ENCODE measurements at places on chromosomes 3 and 15.

DNA sequence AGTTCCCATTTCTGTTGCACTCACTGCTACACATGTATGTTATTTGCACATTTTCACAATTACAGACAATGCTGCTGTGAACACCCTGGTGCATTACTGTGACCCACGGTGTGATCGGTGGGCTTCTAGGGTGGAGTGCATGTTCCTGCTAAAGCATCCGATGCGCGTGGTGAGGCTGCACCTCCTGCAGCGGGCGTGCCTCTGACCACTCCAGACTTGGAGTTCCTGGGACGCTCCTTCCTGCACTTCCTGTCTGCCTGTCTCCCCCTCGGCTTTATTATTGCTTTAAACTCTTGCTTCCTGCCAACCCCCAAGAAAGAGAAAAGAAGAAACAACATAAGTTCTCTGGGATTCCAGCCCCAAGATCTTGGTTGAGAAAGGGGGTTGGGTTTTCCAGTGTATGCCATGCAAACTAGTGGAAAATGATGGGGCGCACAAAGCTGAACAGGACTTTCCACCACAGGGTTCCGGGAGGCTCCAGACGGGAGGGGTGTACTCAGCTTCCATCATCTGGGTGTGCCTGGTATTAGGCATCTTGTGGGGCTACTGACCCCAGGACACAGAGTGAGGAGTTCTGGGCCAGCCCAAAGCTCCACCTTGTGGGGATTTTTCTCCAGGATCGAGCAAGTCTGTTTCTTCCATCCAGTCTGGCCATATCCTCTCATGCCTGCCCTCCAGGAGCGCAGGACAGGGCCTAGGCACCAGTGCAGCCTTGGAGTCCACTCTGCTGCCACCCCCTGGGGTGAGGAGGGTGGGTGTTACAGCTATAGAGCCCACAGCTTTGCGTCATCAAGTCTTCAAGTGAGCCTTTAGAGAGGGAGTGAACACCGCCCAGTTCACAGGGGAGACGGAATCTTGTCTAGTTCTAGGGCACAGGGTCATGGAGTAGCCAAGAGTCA is 11.2 kb downstream of the RPL32 start:
- no peak for DNase-seq

- DNase-seq, result no peak
Measured at GRCh38 chr3:177545964-177546363, 348.7 kb upstream of the TBL1XR1 start.

- DNase-seq, result no peak
Measured at GRCh38 chr3:134377896-134378295, 3.6 kb upstream of the AMOTL2 start.

GRCh38 chr3:42728668-42729364 is 26.2 kb upstream of the HHATL start:
- no peak for DNase-seq

- no peak for DNase-seq
Measured at GRCh38 chr3:57691411-57692132, 1.3 kb downstream of the DENND6A start.

- no peak for DNase-seq
Measured at GRCh38 chr3:194237110-194237509, 101.2 kb downstream of the HES1 start.

GRCh38 chr3:45319996-45320305 is 68.4 kb upstream of the LARS2 start:
- no peak for DNase-seq

- no peak for DNase-seq
Measured at GRCh38 chr15:79089331-79089889, 1.2 kb downstream of the RASGRF1 start.

DNA sequence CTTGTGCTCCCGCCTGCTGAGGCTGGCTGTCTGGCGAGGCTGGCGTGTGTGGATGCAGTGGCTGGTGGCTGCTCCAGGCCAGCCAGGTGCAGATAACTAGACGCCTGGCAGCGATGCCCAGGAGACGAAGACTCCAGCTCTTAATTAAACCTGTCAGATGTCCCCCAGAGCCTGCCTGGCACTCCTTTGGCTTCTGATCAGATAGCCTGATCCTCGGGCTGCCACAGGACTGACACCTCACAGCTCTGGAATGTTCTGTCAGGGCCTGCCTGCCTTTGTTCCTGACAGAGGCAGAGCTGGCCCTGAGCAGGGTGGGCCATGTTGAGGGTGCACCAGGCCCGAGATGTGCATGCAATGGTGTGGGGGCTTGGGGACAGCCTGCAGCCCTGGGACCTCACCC is 36.5 kb downstream of the PLXNA1 start:
- no peak for DNase-seq

GRCh38 chr3:183313764-183314163 is 60.7 kb downstream of the B3GNT5 start:
- no peak for DNase-seq

GRCh38 chr3:167162083-167162482 is 218.0 kb downstream of the ZBBX start:
- no peak for DNase-seq

GRCh38 chr3:83063446-83063845 is 1302.0 kb upstream of the GBE1 start:
- no peak for DNase-seq

DNA sequence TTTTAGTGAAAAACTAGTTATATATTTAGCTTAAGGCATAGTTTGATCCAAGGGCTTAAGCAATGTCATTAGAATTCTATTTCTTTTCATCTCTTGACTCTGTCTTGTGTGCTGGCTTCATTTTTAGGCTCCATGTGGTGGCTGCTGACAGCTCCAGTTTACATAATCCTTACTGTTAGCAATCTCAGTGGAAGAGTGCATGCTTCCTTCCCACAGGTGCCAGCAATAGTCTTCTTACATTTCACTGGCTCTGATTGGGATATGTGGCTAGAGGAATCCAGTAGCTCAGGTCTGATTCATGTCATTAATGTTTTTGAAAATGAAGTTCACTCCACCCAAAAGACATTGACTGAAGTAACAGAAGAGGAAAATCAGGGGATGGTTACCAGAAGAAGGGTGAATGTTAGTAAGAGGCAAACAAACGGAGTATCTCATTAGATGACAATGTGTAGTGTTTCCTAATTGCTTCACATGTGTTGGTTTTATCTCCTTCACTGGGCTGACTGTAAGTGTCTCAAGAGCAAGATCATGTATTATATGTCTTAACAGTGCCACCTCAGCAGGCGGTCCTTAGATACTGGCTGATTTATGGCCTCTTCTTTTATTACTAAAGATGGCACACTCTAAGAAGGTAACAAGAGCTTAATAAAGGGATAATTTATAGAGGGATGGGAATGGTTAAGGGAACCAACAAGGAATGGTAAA is 25.6 kb upstream of the TCF12 start:
- DNase-seq, result no peak

- DNase-seq, result no peak
Measured at GRCh38 chr3:12155828-12156227, 2.9 kb downstream of the TIMP4 start.

- no peak for DNase-seq
Measured at GRCh38 chr15:31268911-31269784, 57.5 kb upstream of the KLF13 start.

GRCh38 chr3:72033666-72034428 is 248.9 kb upstream of the PROK2 start:
- no peak for DNase-seq

DNA sequence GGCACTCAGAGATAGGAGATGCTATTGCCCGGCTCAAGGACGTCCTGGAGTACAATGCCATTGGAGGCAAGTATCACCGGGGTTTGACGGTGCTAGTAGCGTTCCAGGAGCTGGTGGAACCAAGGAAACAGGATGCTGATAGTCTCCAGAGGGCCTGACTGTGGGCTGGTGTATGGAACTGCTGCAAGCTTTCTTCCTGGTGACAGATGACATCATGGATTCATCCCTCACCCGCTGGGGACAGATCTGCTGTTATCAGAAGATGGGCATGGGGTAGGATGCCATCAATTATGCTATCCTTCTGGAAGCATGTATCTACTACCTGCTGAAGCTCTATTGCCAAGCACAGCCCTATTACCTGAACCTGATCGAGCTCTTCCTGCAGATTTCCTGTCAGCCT is 26.4 kb downstream of the BCL2A1 start:
- no peak for DNase-seq

DNA sequence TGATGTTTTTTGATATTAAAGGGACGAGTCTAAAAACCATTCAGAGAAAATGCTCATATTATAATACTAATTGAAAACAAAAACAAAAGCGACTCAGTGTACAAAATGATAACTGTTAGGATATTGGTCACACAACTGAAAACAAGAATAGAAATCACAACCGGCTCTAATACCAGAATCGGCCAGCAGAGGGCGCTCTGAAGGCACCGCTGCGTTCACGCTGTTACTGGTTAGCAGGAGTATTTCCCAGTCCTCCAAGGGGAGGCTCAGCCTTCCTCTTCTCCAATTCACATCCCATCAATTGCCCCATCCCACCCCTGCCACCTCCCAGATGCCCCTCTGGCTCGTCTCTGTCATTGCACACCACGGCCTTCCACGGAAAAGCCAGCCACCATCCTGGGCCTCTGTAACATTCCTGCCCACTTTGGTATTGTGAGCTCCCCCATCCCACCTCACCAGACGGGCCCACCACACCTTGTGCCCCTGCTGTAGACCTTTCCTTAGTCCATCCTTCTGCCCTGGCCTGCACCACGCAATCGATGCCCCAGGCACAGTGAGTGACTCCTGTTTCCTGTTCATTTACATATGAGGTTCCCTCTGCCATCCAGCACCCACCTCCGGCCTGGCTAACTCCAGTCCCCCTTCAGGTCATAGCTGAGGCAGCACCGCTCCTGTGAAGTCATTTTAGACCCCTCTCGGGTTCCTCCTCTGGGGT is 8.5 kb downstream of the FAM107A start:
- DNase-seq, result peak; percentile 82

DNA sequence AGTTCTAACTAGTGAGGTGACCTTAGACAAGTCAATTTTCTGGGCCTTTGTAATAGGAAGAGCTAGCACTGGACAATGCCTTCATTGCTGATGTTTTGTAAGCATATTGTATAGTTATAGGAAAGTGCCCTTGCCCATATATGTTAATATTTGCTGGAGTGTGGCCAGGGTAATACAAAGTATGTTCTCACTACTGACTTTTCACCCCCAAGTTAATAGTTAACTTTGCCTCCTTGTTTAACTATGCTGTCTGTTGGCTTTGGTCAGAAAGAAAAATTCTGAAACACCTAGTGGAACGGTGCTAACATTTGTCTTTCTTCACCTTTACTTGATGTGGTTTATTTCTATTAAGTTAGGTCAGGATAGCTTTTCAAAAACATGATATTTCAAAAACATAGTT is 287.4 kb upstream of the CTNNB1 start:
- no peak for DNase-seq

GRCh38 chr3:44058022-44058867 is 183.4 kb upstream of the TOPAZ1 start:
- peak; percentile 6 for DNase-seq

DNA sequence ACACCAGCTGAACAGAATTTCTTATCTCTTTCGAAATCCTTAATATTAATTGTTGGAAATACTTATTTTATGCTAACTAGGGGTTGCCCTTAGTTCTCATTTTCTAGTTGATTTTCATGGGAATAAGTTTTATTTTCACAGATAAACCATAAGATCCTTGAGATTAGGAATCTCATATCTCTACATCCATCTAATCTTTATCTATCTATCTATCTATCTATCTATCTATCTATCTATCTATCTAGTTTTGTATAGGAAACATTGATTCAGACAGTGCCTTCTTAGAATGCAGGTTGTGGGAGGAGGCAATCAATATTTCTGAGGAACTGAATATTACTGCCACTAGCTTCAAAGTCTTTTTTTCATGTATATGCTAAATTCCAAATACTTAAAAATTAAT is 3.5 kb upstream of the KBTBD8 start:
- no peak for DNase-seq

DNA sequence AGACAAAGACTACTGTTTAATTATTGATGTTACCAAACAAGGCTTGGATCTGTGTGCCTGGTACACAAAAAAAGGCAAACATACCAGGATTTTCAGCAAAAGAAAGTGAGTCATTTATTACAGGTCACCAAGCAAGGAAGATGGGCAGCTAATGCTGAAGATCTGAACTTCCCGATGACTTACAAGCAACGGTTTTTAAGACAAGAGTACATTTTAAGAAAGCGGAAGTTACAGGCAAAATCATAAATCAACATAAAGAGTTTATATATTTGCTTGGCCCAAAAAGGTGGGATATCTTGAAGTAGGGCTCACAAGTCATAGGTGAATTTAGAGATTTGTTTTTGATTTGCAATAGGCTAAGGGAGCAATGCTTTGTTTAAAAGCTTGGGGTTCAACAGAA is 125.4 kb upstream of the SPATA16 start:
- no peak for DNase-seq

DNA sequence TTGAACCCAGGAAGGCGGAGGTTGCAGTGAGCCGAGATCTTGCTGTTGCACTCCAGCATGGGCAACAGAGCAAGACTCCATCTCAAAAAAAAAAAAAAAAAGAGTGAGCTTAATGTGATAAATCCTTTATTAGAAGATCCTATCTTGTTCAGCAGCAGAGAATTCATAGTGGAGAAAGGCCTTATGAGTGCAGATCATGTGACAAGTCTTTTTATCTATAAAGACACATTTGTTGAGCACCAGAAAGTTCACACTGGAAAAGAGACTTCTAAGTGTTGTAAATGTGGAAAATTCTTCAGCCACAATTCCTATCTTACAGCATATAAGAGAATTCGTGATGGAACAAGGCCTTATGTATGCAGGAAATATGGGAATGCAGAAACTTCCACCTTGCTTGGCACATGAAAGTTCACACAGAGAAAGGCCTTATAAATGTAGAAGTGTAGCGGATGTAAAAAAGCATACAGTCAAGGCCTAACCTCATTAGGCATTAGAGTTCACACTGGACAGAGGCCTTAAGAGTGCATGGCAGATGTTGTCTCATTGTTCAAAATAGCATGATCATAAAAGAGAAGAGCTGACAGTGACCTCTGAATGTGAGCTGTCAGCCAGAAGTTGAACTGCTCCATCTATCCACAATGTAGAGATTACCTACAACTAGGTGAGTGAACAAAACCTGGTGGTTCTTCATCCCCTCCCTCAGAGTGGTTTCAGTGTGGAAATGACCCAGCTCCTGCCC is 16.7 kb downstream of the ADAM10 start:
- DNase-seq, result no peak

DNA sequence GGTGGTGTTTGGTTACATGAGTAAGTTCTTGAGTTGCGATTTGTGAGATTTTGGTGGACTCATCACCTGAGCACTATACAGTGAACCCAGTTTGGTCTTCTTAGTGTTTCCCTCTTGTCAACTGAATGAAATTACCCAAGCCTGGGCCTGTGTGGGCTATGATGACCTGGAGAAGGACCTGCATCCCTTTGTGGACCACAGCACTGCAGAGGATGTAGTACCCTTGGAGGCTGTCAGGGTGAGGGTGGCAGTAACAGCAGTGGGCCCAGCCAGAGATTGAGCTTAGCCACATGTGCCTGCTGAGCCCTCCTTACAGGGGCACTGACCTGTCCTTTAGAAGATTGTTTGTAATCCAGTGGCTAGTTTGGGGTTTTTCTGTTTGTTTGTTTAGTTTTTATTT is 250.1 kb upstream of the TRIM42 start:
- no peak for DNase-seq

GRCh38 chr3:158443632-158444031 is 127.4 kb upstream of the MLF1 start:
- no peak for DNase-seq

Data from stimulated activated CD8-positive, alpha-beta memory T cell treated with anti-CD3 and anti-CD28 coated beads, Interleukin-15, amount 100 ng/mL, for 24 hours (primary cell).